Endodermal cell (in vitro differentiated cells): ENCODE measurements at places on chromosomes 16 and 17. TPM values are rescaled to one million over a fixed set of nuclear protein-coding genes. Genes with fewer than 3 reads are reported as not detected.

DNA sequence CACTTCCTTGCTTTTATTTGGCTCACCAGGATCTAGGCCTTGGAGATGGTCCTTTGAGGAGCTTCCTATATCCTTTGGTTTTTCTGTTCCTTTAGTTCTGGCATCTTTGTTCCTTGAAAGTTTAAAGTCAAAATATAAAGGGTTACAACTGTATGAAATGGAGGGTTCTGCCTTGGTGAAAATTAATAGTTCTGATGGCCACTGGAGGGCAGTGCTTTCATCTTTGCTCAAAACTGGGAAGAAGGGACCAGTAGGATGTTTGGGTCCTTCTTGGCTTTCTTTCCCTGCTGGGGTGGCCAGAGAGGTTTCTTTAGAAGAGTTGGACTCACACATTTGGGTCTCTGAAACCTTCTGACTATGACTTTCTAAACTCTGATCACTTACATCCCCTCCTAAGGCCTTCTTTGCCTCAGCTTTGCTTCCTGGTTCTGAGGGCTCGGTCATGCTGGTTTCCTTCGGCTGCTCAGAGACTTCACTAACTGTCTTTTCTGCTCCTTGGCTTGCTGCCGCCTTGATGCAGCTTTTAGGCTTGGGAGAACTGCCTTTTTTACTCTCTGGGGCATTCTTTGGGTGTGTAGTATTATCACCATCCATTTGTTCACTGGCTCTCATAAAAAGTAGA, 10.9 kb upstream of the ITGA2B start:
- H3K27me3 ChIP-seq = no peaks in the 10 kb centered on the region
- no peak for DNase-seq
- H3K4me1 ChIP-seq = no peaks in the 10 kb centered on the region
- H3K4me3 ChIP-seq = no peak overlapping the region
- H3K36me3 ChIP-seq = peaks cover 90% of the 10 kb centered on the region

The DPEP1 gene
- 3.2 to 23.0 TPM (median 3.5 TPM) in 3 replicates for total RNA-seq

The CTRB2 gene
- not detected in 3 replicates for total RNA-seq

- DNase-seq = no peak
- H3K36me3 ChIP-seq = peaks cover 20% of the 10 kb centered on the region
- peaks cover 3% of the 10 kb centered on the region for H3K4me1 ChIP-seq
Measured at GRCh38 chr17:38728290-38728831, 1.8 kb upstream of the CISD3 start.

- no peak overlapping the region for H3K4me3 ChIP-seq
- no peaks in the 10 kb centered on the region for H3K27me3 ChIP-seq
- no peak for DNase-seq
- no peak overlapping the region for H3K27ac ChIP-seq
- H3K36me3 ChIP-seq = no peaks in the 10 kb centered on the region
Measured at GRCh38 chr17:80071116-80071841, 30.1 kb upstream of the GAA start.

DNA sequence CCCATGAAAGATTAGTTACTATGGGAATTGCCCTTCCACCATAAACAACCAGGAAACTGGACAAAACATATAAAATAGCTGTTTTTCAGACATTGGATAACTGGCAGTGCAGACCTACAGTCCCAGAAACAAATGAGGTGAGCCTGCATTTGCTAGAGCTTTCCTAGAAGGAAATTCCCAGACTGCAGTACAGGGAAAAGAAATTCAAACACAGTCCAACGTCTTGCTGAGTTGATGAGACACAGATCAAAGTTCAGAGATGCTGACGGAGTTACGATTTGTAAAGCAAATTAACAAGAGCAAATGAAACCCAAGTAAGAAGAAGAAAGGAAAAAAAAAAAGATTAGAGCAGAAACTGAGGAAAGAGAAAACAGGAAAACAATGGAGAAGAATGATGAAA, 41.3 kb upstream of the MNT start:
- no peaks in the 10 kb centered on the region for H3K27me3 ChIP-seq
- H3K4me1 ChIP-seq = no peaks in the 10 kb centered on the region
- no peak overlapping the region for H3K4me3 ChIP-seq
- no peak for DNase-seq
- peak overlapping the region; percentile 75 for H3K27ac ChIP-seq
